ENCODE measurements at places on chromosomes 7 and 10.

DNA sequence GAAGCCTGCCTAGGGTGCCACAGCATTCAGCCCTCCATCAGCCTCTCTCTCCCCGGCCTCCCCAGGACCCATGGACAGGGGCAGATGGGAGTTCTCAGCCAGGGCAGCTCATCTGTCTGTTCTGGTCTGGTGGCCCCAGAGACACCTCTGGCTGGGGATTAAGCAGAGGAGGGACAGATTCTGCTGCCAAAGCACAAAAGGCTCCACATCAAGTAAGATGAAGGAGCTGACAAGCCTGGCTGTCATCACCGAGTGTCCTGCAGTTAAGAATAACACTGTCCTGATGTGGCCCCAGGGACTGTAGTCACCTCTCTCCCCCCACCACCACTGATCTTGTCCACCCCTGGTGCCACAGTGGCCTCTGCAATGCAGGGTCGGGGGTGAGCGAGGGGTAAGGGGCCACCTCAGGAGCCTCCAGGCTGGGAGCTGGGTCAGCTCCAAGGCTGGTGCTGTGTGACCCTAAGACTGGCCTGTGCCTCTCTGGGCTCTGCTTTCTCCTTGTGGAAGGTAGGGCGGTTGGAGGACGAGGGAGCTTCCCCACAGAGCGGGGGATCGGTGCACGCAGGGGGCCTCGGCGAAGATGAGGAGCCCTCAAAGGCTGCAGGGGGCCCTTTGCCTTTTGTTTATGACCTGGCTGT is 18.7 kb downstream of the C10orf105 start:
- no peak for DNase-seq

DNA sequence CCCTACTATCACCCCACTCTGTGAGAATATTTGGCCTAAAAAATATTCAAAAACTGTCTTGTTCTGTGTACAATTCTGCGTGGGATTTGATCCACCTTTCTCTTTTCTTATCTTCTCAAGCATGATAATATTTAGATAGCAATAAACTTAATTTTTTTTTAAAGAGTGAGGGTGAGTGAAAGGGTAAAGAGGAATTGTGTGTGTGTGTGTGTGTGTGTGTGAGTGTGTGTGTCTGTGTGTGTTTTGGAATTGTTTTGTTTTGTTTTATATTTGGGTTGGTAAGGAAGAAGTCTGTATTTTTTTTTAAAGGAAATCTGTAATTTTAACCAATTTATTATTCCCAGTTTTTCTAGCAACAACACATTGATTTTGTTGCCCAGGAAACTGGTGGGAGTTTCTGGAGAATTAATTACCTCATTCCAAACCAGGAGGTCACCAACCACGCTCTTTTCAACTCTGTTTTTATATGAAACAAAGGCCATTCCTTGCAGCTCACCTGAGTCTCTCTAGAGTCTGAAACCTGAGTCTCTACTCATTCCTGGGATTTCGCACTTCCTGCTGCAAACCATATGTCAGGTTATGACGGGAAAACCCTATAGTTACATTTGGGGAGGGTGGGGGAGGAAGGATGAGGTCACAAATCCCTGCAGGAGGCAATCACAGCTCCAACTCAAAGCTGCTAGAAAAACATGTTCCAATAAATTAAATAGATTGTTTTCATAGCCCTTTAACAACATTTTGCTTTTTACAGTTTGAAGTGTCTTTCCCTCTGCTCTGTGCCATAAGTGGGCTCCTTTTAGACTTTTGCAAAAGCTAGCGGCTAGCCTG is 38.1 kb upstream of the XPNPEP1 start:
- DNase-seq: peak; percentile 77

DNA sequence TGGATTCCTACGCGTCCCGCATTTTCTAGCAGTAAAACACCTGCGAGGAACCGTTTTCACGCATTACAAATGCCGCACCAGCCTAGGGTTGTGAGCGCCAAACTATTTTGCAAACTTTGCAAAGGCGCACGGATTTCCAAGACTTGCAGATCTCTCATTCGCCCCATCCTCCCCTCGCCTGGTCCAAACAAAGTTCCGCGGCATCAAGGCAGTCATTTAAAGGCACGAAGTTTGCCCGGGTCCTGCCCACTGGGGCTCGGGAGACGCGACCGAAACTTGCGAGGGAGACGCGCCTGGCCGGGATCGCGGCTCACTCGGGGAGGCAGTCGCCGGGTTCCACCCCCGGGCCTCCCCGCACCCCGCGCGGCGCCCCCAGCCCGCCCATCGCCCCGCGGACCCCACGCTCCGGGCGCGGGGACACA is 613 bp downstream of the USP6NL start:
- peak; percentile 46 for DNase-seq

- DNase-seq: no peak
These were observed 58.0 kb downstream of the NUDCD3 start for GRCh38 chr7:44432381-44432977.

- no peak for DNase-seq
These were observed 34.9 kb downstream of the CHST15 start for GRCh38 chr10:124058346-124059003.

DNA sequence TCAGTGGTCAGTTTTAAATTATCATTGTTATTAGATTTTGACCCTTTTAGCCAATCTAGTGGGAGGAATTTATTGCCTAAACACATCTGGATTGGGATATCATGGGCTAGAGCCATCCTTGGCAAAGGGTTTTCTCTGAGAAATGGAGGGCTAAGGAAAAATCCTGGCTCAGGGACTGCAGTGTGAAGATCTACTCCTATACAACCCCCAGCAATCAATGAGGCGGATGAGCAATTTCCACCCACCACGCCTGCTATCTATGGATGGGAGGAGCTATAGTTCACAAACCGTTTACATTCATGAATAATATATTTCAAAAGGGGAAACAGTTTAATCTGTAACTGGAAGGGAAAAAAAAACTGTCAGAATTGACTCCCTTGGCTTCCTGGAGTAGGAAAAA is 2.7 kb downstream of the CAV1 start:
- no peak for DNase-seq

- no peak for DNase-seq
These were observed 225.3 kb upstream of the RHOBTB1 start for GRCh38 chr10:61169294-61169693.

DNA sequence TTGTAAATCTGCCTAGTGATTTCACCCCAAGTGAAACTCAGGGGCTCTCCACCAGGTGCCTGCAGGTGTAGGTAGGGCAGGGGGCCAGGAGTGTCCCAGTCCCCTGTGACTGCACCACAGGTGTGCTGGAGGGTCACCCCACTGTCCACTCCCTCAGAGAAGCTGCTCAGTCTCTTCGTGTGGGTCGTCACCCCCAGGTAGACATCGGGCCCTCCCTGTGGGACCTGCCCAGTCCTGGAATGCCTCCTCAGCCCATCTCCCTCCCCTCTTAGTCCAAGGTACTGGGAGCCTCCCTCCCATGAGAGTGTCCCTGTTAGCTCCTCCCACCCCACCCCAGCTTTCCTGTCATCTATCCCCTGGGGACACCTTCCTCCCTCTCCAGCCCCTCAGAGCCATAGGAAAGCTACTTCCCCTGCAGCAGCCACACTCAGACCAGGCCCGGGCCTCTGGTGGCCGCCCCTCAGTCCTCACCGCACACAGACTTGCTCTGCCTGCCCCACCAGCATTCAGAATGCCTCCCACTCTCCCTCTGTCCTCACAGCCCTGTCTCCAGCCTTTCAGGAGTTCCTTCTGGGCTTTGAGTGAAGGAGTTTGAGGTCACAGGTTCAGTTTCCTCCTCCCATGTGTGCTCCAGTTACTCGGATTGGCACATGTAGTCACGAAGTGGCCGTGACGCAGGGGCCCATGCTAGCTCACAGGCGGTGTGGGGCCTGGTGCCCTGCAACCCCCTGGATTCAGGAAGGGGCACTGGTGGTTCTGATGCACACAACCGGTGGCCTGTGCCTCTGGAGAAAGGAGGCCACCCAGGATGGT is 5.1 kb downstream of the ALOX5 start:
- no peak for DNase-seq
